Iris pigment epithelial cell (primary cell): ENCODE measurements at places on chromosomes 5 and 9.

- DNase-seq: no peak
Measured at GRCh38 chr9:134214386-134214765, 50.0 kb upstream of the RNU6ATAC start.

- DNase-seq: no peak
Measured at GRCh38 chr5:59198365-59198764, 615.5 kb downstream of the RAB3C start.

DNA sequence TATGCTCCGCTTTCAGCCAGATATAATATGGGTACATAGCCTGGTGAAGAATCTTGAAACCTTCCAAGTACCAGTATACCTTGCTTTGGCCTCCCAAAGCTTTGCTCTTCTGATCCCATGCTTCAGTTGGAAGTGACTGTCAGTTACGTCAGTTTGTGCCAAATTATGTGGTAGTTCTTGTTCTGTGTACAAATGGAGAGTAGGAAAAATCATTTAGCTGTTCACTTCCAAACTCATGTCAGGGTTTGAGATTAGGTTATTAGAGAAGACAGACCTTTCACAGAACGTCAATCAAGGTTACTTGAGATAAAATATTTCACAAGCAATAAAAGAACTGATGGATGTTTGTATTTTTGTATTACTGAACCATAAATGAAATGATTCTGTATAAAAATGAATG, 117.2 kb downstream of the NDUFS4 start:
- no peak for DNase-seq

DNA sequence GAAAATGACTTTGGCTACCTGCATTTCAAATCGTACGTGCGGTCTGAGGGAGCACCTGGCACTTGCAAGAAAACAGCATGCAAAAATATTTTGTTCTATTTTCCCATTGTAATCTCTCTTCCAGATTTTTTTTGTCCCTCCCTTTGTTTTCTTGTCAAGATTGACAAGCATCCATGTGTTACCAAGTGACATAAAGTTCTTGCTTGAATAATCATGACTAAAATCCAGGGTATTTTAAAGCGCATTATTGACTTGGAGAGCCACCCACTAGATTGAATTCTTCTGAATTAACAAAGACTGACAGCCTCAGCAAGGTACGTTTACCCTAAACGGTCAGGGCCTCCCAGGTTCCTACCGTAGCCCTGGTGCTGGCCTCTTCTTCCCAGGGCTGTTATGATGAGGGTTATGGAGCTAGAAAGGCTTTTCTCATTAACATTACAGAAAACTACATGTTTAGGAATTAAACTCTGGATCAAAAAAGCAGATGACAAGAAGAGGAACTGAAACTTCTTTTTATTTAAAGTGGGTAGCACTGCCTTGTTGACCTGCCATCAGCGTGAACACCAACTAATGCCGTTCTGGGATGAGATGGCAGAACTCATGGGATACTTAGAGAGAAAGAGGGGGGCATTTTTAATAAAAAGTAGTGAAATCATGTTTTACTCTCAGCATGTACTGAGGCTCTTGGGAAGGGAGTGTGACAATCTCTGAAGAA, 297.0 kb downstream of the EFNA5 start:
- DNase-seq: no peak

DNA sequence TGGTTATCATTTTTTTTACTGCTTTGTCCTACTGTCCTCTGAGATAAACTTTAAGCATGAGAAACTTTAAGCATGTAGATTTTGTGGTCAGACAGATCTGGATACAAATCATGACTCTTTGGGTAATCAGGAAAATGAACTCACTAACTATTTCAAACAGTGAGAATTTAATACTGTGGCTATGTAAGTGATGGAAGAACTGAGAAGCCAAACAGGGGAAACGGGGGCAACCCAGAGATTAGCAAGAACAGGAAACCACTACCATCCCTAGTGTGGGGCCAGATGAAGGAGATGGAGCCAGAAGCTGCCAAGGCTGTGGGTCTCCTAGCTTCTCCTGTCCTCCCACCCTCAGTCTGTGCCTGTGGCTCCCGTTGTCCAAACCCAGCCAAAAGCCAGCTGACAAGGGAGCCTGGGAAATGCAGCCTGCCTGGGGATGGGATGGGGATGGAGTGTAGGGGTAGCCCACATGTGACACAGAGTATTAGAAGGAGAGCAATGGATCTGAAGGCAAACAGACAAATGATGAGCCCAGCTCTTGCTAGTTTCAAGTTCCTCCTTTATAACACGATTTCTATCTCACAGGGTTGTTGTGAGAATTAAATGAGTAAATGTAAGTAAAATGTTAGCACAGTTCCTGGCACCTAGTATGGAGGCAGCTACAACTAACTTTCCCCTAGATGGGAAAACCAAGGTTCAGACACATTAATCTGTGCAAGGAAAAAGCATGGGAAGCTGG, 27.7 kb upstream of the CDC23 start:
- no peak for DNase-seq

- no peak for DNase-seq
Measured at GRCh38 chr5:159802661-159803060, 113.6 kb upstream of the ADRA1B start.

DNA sequence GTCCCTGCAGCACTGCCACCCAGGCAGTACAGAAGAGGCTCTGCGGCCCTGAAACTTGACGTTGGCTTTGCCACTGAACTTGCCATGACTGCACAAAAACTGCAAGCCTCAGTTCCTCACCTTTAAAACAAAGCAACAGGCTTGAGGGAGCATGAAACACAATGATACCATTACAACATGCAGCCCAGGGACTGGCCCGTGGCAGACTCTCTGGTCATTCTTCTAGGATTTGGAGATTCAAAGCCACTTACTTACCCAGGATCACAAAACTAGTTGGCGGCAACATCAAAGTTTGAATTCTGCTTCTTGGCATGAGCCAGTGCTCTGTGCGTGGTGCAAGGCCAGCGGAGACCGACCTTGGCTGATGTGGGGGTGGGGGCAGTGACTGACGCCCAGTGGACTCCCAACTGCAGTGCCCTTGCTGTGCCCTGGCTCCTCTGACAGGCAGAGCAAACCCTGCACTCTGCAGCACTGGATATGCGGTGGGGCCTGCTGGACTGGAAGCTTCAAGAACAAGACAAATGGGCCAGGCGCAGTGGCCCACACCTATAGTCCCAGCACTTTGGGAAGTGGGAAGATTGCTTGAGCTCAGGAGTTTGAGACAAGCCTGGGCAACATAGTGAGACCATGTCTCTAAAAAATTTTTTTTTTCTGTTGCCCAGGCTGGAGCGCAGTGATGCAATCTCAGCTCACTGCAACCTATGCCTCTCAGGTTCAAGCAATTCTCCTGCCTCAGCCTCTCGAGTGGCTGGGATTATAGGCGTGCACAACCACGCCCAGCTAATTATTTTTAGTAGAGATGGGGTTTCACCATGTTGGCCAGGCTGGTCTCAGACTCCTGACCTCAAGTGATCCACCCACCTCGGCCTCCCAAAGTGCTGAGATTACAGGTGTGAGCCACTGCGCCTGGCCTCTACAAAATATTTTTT, 18.9 kb downstream of the SQSTM1 start:
- no peak for DNase-seq
